ENCODE measurements at places on chromosomes 2 and 18. TPM values are rescaled to one million over a fixed set of nuclear protein-coding genes. Genes with fewer than 3 reads are reported as not detected.

GRCh38 chr2:71742953-71743601, 289.7 kb downstream of the DYSF start:
- DNase-seq, result no peak

TDRD15 gene
- not detected for total RNA-seq

DNA sequence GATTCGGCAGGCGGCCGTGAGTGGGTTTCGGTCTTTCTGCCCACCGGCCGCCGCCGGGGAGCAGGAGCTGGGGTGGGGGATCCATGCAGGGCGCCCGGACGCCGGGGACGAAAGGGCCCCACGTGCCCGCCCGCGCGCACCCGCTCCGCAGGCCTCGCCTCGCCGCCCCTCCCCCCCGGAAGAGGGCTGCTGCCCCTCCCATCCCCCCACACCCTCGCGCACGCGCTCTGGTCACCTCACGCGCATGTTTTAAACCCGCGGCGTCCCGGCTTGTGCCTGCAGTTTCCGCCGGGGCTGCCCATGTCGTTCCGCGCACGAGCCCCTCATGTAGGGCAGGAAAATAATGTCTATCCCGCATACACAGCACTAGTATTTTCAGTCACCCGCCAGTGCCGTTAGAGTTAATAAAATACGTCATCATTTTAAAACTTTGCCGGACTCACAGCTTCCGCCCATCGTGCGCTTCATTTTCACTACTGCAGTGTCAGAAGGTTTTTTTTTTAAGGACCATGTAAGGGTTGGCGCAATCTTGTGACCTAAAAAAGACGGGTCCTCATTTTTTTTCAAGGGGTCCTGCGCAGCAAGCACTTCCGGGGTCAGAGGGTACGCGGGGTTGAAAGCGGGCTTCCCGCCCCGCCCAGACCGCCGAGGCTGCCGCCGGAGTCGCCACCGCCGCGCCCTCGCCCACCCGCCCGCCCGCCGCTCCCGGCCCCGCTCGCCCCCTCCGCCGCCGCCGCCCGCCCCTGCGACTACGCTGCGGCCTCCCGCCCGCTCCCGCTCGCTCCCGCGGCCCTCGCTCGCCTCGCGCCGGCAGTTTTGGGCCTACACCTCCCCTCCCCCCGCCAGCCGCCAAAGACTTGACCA, at the start of gene PCBP1:
PCBP1 (plus strand) TSS at position 640 of the 864 bp plus-strand sequence. CDS start 267 bp downstream, outside the sequence.
- peak; percentile 96 for DNase-seq

- no peak for DNase-seq
These were observed 274.6 kb upstream of the SALL3 start for GRCh38 chr18:78704971-78705461.

DNA sequence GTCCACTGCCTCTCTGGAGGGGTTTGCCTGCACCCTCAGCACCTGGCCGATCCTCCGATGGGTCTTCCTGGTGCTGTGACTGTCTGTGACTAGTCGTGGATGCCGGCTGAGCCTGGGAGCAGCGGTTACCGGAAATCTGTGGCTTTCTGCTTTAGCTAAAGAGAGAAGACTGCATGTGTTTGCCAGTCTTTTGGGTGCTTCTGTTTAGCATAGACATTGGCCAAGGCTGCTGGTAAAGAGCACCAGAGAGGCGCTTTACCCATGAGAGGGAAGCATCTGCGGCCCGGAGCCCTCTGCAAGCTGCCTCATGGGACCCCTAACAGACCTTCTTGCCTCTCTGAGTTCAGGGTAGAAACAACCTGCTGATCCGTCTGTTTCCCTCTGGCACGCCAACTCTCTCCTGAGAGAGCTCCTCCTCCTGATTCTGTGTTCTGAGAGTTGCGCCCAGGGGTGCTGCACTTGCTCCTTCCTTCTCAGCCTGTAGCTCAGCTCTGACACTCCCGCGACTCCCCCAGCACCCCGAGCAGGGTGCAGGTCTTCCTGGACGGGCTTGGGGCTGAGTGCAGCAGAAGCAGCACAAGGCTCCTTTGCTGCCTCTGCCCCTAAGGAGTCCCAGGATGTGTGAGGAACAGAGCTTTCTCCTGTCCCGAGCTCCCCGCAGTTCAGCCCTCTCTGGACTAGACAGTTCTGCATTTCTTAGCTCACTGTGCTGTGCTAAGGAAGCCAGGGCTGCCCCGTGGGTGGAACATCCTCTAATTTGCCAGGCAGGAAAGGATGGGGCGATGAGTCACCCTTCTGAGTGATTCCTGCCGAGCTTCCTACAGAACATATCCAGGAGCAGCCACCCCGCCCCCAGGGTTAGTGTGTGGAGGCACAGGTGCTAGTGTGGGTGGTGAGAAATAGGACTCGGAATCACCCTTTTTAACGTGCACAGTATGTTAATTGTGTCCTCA, 203.2 kb downstream of the SH3RF3 start:
- peak; percentile 86 for DNase-seq

GRCh38 chr2:127371037-127371436, 16.7 kb downstream of the MAP3K2 start:
- no peak for DNase-seq

GRCh38 chr2:98382739-98383138, 36.5 kb downstream of the CNGA3 start:
- DNase-seq, result no peak

GRCh38 chr2:112482309-112483041, 519 bp downstream of the TTL start:
- no peak for DNase-seq

- DNase-seq, result no peak
These were observed 170.3 kb upstream of the NXPH2 start for GRCh38 chr2:138950486-138950885.

- no peak for DNase-seq
These were observed 170.2 kb downstream of the PRKCE start for GRCh38 chr2:45821558-45822271.

GRCh38 chr2:217415316-217415715, 555.5 kb upstream of the TNP1 start:
- DNase-seq, result no peak

DNA sequence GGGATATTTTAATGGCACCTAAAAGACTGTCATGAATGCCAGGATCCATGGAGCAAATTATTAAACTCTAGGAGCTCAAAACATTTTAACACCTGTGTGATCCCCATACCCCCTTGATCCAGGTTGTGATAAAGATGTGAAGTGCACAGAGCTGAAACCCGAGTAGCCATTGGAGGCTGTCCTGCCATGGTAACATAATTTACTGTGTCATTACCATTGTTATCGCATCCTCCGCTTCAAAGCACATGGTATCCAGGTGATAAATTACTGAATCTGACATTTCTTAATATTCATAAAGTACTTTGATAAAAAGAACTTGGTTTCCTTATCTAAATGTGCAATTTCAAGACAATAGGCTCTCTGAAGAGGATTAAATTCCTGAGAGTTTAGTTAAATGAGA, 109.3 kb downstream of the CHST9 start:
- no peak for DNase-seq

DNA sequence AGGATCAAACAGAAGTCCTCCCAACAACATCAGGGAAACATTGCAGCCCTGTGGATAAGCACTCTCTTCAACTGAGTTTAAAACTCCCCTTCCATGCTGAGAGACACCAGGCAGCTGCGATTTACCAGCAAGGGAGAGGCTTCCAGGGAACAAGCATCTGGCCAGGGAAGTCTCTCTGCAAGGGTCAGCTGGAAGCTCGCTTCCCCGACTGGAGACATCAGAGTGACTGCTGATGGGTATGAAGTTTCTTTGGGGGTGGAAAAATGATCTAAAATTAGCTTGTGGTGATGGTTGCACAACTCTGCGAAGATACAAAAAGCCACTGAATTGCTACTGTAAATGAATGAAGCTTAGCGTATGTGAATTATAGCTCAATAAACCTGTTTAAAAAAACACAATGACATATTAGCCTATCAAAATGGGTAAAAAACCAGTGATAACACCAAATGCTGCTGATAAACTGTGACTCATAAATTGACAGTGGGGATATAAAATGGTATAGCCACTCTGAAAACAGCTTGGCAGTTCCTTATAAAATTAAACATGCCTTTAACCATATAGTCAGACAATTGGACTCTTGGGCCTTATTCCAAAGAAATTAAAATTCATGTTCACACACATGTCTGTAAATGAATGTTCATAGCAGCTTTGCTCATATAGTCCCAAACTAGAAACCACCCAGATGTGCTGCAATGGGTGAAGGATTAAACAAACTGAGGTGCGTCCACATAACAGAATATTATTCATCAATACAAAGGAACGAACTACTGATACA, 1082.0 kb downstream of the SOCS6 start:
- DNase-seq, result no peak

GRCh38 chr2:21599417-21599816, 475.6 kb downstream of the TDRD15 start:
- DNase-seq, result no peak

GRCh38 chr2:168465594-168465993, 9.5 kb downstream of the CERS6 start:
- no peak for DNase-seq

- peak; percentile 64 for DNase-seq
These were observed 82.5 kb downstream of the TCF7L1 start for GRCh38 chr2:85215448-85216401.

DNA sequence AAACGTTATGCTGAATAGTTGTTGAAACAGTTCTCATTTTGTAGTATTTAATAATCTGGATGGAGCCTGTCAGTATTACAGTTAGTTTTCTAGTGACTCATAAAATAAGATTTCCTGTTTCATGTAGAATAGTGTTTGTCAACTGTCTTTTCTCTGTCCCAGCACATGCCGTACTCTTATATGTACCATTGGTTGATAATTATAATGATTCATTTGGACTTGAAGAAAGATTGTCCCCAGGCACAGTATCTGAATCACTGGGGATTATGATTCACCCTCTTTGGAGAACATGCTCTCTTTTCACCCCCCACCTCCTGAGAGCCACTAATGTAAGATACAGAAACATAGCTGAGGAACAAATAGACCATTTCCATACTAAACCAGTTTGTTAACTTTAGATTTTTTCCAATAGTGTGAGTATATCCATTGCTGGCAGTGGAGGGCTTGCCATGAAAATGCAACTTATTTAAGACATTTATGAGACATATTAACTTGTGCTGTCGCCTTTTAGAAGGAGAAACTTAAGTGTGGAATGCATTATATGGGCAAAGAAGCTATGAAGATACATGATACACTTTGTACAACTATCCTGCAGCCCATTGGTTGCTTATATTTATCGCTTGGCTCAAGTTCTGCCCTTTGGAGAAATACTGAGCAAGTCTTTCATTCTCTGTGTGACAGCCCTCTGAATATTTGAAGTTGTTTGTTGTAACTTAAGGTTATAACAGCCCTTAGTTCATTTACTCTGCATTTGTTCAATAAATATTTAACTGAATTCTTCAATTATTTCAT, 12.4 kb downstream of the COPS8 start:
- DNase-seq, result no peak

- DNase-seq, result peak; percentile 43
These were observed 20.8 kb upstream of the CIDEA start for GRCh38 chr18:12233378-12233777.

DNA sequence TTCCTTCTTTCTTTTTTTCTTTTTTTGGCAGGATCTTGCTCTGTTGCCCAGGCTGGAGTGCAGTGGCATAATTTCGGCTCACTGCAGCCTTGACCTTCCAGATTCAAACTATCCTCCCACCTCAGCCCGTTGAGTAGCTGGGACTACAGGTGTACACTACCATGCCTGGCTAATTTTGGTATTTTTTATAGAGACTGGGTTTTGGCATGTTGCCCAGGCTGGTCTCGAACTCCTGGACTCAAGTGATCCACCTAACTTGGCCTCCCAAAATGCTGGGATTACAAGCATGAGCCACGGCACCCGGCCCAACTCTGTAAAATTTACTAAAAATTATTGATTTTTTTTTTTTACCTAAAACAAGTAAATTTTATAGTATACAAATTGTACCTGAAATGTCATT, 360.8 kb downstream of the ALK start:
- DNase-seq, result no peak

PAIP2B gene
- total RNA-seq, result 30.7 TPM

- no peak for DNase-seq
These were observed 104.3 kb downstream of the CSRNP3 start for GRCh38 chr2:165573534-165574461.

GRCh38 chr2:41187376-41188122, 735.7 kb upstream of the SLC8A1 start:
- DNase-seq, result no peak

SERPINB5 gene
- total RNA-seq, result not detected

DSG1 gene
- total RNA-seq, result 0.89 TPM

- DNase-seq, result no peak
These were observed 186.5 kb upstream of the KLHL29 start for GRCh38 chr2:23198316-23199114.

CYS1 gene
- total RNA-seq, result 3.8 TPM

GRCh38 chr2:151808258-151809072, 19.8 kb downstream of the ARL5A start:
- no peak for DNase-seq

- no peak for DNase-seq
These were observed 37.2 kb downstream of the KYNU start for GRCh38 chr2:142914507-142915313.

GRCh38 chr2:226699321-226699720, 100.3 kb downstream of the IRS1 start:
- DNase-seq, result no peak

ANKRD30B gene
- total RNA-seq, result not detected

CPLX4 gene
- total RNA-seq, result not detected

FAM237A gene
- total RNA-seq, result 1.9 TPM

CYBRD1 gene
- total RNA-seq, result 39.7 TPM

GRCh38 chr18:63365876-63366212, 1.2 kb downstream of the KDSR start:
- DNase-seq, result no peak

- DNase-seq, result no peak
These were observed 251.5 kb upstream of the MEX3C start for GRCh38 chr18:51448949-51449348.

RBM44 gene
- 0.81 TPM for total RNA-seq

DNA sequence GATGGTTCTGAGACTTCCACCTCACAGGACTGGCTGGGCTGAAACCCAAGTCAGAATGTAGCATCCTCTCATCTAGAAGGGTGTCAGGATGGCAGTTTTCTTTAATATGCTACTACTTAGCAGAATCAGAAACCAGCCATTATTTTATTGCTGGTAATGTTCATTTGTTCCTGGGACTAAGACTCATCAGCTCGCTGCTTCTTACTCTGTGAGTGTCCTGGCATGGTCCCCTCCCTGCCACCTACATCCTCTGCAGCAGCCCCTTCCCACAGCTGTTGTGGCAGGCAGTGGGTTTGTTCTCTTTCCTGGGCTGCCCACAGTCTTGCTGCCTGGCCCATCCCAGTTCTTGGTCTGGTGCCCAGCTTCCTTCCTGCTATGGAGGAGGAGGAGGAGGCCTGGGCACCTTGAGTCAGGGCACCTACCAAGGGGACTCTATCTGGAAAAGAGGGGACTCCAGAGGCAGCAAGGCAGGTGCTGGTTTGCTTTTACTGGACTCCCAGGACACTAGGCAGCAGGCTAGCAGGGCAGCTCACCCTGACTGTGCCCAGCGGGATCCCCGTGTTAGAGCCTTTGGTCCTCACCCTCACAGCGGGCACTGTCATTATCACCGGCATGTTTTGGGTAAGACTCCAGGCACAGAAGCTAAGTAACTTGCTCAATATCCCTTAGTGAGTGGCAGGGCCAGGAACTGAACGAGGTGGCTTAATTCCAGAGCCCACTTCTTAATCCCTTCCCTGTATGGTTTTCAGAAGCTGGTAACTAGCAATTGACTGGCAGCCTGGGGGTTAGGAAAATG, 62.1 kb downstream of the LRRFIP1 start:
- peak; percentile 89 for DNase-seq

- no peak for DNase-seq
These were observed 198.8 kb downstream of the IRS1 start for GRCh38 chr2:226600802-226601201.
